ENCODE measurements at places on chromosomes 3 and 15.

GRCh38 chr3:63462732-63463131 lies 184.6 kb downstream of the SYNPR start:
- H3K27me3 ChIP-seq, result no peaks in the 10 kb centered on the region
- H3K27ac ChIP-seq, result no peak overlapping the region
- H3K36me3 ChIP-seq, result no peaks in the 10 kb centered on the region
- no peak for DNase-seq

DNA sequence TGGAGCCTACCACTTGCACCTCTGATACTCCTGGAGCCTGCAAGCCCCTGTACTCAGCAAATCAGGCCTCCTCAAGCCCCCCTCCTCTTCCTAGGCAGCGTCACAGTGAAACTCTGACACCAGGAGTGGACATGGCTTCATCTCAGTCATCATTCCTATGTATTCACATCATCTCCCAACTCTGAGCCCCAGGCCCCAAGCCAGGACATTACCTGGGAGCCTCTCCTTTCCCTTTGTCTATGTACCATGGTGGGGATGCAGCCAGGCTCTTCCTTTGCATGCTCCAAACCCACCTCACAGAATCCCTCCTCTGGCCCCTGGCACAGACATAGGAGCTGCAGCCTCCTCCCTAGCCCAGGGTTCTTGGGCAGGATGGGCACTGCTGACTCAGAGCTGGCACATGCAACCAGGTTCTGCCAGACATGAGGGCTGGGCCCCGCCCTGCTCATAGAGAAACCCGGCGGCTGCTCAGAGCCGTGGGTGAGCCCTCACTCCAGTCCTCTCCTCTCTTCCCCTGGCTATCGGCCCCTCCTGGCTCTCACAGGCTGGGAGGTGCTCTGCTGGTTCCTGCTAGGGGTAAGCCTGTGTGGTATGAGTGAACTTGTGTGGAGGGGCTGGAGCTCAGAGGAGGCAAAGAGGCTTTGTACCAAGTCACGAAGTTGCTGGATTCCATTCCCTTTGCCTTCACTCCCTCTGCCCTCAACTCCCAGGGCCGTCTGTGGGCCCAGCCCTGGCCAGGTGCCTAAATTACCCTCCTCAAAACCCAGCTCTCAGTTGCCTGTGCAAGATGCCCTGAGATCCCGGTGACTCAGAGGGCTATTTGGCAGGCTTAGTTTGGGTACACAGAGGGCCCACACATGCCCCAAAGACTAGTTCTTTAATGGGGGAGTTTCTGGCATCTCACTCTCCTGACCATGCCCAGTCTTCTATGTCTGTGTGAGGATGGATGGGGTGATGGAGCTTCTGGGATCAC lies 1.9 kb upstream of the PLCD1 start:
- peaks cover 17% of the 10 kb centered on the region for H3K27me3 ChIP-seq
- H3K36me3 ChIP-seq, result peaks cover 3% of the 10 kb centered on the region
- H3K4me1 ChIP-seq, result peaks cover 15% of the 10 kb centered on the region
- no peak overlapping the region for H3K4me3 ChIP-seq
- no peak overlapping the region for H3K27ac ChIP-seq

DNA sequence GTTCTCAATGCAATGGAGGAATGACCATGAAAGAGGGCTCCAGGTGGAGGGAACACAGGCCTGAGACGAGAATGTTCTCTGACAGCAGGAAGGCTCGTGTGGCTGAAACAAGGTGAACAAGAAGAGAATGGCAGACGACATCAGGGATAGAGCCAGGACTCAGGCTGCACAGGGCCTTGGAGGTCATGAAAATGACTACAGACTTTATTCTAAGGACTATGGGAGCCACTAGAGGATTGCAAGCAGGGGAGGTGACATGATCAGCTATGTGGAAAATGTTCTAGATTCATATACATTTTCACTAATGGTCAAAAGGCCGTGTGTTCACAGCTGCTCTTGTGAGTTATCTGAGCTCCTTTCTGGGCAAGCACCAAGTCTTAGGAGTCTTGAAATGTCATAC lies 78.2 kb downstream of the TAFA4 start:
- H3K27me3 ChIP-seq, result no peaks in the 10 kb centered on the region
- H3K36me3 ChIP-seq, result no peaks in the 10 kb centered on the region
- no peak overlapping the region for H3K4me3 ChIP-seq
- no peaks in the 10 kb centered on the region for H3K4me1 ChIP-seq
- no peak overlapping the region for H3K27ac ChIP-seq

DNA sequence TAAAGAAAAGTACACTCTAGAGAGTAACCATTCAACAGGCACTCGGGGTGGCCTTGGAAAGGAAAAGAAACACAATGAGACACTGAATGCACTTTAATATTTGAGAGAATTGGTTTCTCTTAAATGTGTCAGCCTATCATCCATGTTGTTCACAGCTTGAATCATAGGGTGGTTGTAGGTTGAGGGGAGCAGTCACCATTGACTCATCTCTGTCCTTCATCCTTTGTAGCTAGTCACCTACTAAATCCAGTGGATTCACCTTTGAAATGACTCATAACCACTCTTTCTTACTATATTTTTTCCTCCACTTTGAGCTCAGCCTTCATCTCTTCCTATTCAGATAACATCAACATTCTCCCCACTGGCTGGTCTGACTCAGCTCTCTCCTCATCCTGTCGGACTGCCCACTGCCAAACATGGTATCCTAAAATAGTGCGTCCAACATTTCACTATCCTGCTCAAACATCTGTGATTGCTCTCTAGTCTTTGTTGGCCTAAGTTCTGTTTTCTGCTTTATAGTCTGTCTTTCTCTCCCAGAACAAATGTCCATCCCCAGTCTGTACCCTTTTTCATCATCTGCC lies 182.7 kb upstream of the GADL1 start:
- H3K27ac ChIP-seq, result no peak overlapping the region
- H3K4me3 ChIP-seq, result no peak overlapping the region
- no peaks in the 10 kb centered on the region for H3K27me3 ChIP-seq
- no peaks in the 10 kb centered on the region for H3K36me3 ChIP-seq
- no peak for DNase-seq
- peaks cover 11% of the 10 kb centered on the region for H3K4me1 ChIP-seq

- no peak overlapping the region for H3K4me3 ChIP-seq
- H3K27ac ChIP-seq, result peak overlapping the region; percentile 37
- H3K27me3 ChIP-seq, result no peaks in the 10 kb centered on the region
- peaks cover 12% of the 10 kb centered on the region for H3K4me1 ChIP-seq
- no peak for DNase-seq
These were observed 64.3 kb downstream of the FNDC3B start for GRCh38 chr3:172103724-172104123.

GRCh38 chr15:58966698-58967097 lies 20.8 kb upstream of the RNF111 start:
- no peak overlapping the region for H3K27ac ChIP-seq
- no peak overlapping the region for H3K4me3 ChIP-seq
- H3K27me3 ChIP-seq, result no peaks in the 10 kb centered on the region
- no peaks in the 10 kb centered on the region for H3K36me3 ChIP-seq
- H3K4me1 ChIP-seq, result no peaks in the 10 kb centered on the region

DNA sequence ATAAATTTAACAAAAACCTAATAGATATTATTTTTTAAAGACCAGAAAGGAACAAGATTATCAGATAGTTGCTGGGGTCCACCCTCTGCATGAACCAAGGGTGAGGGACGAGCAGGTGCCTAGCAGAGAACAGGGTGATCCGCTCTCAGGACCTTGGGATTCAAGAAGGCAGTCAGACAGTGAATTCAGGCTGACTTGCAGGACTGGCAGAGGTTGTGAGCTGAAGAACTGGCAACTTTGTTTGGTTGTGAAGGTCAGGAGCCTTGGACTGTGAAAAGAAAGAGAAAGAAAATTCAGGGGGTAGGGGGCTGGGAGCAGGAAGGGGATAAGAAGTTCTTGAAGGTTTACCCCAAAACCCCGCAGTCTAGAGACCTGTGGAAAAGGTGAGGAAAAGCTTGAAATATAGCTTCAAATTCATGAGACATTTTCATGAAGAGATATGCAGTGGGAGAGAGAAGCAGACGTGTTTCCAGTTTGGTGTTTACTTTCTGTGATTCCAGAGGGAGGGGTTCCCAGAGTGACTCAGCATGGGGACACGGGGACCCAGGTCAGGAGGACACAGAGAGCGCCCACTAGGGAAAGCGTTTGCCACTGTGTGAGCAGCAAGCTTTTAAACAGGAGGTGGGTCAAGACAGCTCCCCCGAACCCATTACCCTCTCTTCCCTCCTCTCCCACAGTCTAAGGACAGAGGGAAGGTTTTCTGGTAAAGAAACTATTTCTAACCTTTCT lies 217.2 kb upstream of the UMPS start:
- no peak overlapping the region for H3K27ac ChIP-seq
- no peaks in the 10 kb centered on the region for H3K27me3 ChIP-seq
- H3K4me3 ChIP-seq, result no peak overlapping the region
- H3K4me1 ChIP-seq, result no peaks in the 10 kb centered on the region

GRCh38 chr3:16203031-16203430 lies 28.6 kb downstream of the GALNT15 start:
- no peak overlapping the region for H3K4me3 ChIP-seq
- no peaks in the 10 kb centered on the region for H3K27me3 ChIP-seq
- H3K4me1 ChIP-seq, result no peaks in the 10 kb centered on the region

DNA sequence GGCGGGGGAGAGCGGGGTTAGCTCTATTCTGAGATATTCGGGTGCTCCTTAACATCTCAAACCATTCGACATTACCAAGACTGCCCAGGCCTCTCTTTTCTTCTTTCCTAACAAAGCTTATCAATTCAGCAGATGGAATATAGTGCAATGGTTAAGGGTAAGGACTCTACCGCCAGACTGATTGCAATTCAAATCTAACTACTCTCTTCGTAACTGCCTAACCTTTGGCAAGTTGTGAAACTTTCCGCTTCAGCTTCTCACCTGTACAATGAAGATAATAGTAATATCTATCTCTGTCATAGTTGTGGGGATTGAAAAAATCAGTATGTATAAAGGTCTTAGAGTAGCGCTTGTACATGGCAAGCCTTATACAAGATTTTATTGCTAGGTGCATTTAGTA lies 972 bp downstream of the UBA5 start:
- no peak overlapping the region for H3K27ac ChIP-seq
- no peaks in the 10 kb centered on the region for H3K27me3 ChIP-seq
- H3K36me3 ChIP-seq, result no peaks in the 10 kb centered on the region

DNA sequence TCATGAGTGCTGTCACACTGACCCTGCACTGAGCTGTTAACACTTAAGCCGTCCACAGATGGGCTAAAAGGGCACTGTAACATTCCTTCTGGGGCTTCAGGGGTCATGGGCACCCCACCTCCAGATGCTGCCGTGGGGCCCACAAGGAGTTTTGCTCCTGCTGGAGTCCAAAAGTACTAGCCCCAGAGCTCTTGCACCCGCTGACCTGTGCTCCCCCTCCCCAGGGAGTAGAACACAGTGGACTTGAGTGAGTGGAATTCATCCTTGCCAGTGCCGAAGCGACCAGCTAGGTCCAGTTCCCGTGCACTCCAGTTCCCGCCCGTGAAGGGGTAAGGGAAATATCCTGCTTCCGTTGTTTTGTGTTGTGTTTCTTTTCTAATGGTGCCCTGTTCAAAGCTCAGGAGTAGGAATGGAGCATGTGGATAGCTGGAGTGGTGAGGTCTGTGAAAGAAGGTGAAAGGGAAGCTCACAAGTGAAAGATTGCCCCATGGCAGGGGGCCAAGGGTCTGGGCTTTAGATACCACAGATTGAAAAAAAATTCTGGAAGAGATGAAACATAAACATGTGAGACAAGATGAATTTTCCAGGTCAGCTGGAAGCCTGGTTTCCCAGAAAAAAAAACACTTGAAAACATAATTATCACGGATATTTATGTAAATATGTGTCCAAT lies 36.6 kb downstream of the SLCO2A1 start:
- DNase-seq, result no peak
- H3K27ac ChIP-seq, result no peak overlapping the region
- H3K4me1 ChIP-seq, result peaks cover 5% of the 10 kb centered on the region
- peaks cover 44% of the 10 kb centered on the region for H3K27me3 ChIP-seq
- no peaks in the 10 kb centered on the region for H3K36me3 ChIP-seq

DNA sequence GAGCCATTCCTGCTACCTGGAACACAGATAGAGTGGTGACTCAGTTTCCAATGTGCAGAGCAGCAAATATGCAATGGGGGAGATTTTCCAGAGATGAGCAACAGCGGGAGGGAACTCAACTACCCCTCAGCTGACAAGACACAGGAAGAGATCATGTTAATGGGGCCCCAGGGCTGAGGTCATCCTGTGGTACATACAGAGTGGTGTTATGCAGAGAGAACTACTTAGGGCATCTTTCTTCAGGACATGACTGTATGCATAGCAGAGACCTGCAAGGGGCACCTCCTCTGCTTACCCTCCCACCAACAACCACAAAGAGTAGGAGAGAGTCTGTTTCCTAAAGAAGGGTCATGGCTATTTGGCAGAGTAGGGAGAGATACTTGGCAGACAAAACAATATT lies 6.8 kb upstream of the TBC1D5 start:
- no peak for DNase-seq
- no peaks in the 10 kb centered on the region for H3K27me3 ChIP-seq
- H3K36me3 ChIP-seq, result no peaks in the 10 kb centered on the region
- H3K27ac ChIP-seq, result no peak overlapping the region

GRCh38 chr3:13850161-13850945 lies 29.5 kb downstream of the WNT7A start:
- no peak overlapping the region for H3K4me3 ChIP-seq
- H3K27me3 ChIP-seq, result no peaks in the 10 kb centered on the region
- no peak overlapping the region for H3K27ac ChIP-seq

DNA sequence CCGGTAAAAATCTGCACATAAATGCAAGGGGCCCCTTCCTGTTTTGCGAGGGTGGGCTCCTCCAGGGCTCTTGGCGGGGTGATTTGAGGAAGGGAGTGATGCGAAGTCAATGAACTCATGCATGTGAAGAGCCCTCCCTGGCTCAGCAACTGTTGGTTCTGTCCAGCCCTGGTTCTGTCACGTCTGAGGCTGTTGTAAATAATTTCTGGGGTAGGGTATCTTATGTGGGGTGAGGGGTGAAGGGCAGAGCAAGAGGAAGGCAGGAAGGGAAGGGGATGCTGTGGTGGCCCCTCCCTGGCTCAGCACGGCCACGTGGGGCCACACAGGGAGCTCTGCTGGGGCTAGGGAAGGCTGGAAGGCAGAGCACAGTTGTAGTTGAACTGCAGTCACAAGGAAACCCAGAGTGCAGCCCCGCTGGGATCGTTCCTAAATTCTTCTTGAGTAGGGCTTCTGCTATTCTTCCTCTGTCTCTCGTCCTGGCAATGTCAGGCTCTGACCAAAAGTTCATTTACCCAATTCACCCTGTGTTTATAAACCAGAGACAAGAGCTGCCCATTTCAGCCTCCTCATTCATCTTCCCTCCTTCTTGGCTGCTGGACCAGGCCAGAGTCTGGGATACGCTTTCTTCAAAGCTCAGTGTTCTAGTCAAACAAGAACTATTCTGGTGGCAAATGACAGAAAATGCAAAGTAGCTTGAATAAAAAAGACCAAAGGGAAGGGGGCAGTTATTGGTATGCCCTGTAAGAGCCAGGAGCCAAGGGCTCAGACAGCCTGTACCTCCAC lies 14.8 kb upstream of the TOPBP1 start:
- no peak overlapping the region for H3K4me3 ChIP-seq
- H3K4me1 ChIP-seq, result peaks cover 10% of the 10 kb centered on the region
- no peak overlapping the region for H3K27ac ChIP-seq
- H3K36me3 ChIP-seq, result no peaks in the 10 kb centered on the region

DNA sequence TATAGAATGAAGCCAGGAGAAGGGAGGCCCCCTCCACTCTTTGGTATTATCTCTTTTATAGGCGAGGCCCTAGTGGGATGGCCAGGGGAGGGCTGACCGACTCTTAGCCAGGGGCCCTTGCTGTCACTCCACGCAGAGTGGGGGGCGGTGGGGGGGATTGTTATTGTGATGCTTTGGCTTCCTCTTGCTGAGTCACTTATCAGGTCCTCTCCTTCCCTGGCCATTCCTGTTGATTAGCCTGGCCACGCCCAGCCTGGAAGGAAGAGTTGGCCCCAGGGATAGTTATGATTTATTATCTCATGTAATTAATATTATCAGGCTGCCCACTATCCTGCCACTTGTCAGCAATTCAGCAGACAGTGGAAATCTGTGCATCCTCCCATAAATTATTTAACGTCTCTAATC lies 25.5 kb upstream of the SKOR1 start:
- DNase-seq, result no peak
- H3K27ac ChIP-seq, result no peak overlapping the region
- H3K4me1 ChIP-seq, result peaks cover 11% of the 10 kb centered on the region
